ENCODE measurements at places on chromosomes 1 and 21. TPM values are rescaled to one million over a fixed set of nuclear protein-coding genes. Genes with fewer than 3 reads are reported as not detected.

Gene PLOD1
- total RNA-seq: 4.6 TPM

DNA sequence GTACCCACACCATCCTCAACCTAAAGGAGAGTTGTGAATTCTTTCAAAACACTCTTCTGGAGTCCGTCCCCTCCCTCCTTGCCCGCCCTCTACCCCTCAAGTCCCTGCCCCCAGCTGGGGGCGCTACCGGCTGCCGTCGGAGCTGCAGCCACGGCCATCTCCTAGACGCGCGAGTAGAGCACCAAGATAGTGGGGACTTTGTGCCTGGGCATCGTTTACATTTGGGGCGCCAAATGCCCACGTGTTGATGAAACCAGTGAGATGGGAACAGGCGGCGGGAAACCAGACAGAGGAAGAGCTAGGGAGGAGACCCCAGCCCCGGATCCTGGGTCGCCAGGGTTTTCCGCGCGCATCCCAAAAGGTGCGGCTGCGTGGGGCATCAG, 638 bp upstream of the OLIG2 start:
- no peak for DNase-seq

DNA sequence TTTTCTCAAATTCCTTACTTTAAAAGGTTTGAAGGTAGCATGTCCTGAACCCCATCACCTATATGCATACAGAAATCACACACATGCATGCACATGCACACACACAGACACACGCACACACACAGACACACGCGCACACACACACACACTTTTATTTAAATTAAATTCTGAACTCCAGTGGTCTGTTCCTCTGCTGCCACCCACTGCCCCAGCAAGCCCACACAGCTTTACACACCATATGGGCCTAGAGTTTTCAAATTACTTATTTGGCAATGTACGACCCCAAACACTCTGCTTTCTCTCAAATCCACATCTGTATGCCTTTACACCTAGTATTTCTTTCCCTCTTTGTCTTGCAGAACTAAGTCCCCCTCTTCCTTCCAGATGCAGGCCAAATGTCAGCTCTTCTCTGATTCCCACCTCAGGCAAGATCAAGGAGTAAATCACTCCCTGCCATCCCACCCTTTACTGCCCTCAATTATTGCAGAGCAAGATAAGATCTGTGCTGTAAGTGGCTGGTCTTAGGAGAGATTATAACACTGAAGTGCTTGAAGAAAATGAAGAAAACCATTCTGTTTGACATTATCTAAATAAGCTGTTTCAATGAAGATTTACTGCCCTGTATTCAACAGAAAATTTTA, 429.9 kb upstream of the CXADR start:
- DNase-seq: no peak

Gene EPRS1
- 63.0 TPM for total RNA-seq

- no peak for DNase-seq
These were observed 1.8 kb upstream of the TBX15 start for GRCh38 chr1:118989878-118990378.

Gene MAP10
- total RNA-seq: 1.4 TPM

All from T-cell (primary cell).